Neural crest cell (in vitro differentiated cells): ENCODE measurements at places on chromosomes 2 and 18.

DNA sequence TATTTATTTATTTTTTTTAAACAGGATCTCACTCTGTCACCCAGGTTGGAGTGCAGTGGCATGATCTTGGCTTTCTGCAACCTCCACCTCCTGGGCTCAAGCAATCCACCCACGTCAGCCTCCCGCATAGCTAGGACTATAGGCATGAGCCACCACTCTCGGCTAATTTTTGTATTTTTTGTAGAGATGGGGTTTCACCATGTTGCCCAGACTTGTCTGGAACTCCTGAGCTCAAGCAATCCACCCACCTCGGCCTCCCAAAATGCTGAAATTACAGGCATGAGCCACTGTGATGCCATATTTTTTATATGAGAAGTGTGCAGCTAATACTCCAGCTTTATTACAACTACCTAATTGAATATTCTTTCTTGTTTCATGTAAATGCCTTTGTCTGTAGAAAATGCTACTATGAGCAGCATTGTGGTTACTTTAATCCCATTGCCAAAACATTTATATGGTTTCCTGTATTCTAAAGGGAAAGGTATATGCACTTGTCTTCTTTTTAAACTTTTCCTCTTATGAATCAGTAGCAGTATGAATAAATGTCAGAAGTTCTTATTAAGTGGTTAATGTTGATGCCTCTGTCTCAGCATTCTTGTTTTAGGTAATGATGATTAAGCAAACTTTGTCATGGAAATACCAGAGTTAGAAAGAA is 9.5 kb upstream of the BCL2L11 start:
- DNase-seq: no peak
- H3K27me3 ChIP-seq: peaks cover 26% of the 10 kb centered on the region
- no peak overlapping the region for H3K27ac ChIP-seq
- H3K36me3 ChIP-seq: no peaks in the 10 kb centered on the region
- H3K4me1 ChIP-seq: no peaks in the 10 kb centered on the region
- no peak overlapping the region for H3K4me3 ChIP-seq

- H3K36me3 ChIP-seq: no peaks in the 10 kb centered on the region
- no peak overlapping the region for H3K4me3 ChIP-seq
- no peaks in the 10 kb centered on the region for H3K27me3 ChIP-seq
- no peaks in the 10 kb centered on the region for H3K4me1 ChIP-seq
These were observed 149.1 kb upstream of the CELF4 start for GRCh38 chr18:37714691-37715090.

GRCh38 chr2:204177977-204178522 is 241.5 kb downstream of the ICOS start:
- H3K27me3 ChIP-seq: no peaks in the 10 kb centered on the region
- H3K4me3 ChIP-seq: no peak overlapping the region
- peaks cover 5% of the 10 kb centered on the region for H3K4me1 ChIP-seq
- no peaks in the 10 kb centered on the region for H3K36me3 ChIP-seq
- peak; percentile 24 for DNase-seq
- H3K27ac ChIP-seq: no peak overlapping the region

DNA sequence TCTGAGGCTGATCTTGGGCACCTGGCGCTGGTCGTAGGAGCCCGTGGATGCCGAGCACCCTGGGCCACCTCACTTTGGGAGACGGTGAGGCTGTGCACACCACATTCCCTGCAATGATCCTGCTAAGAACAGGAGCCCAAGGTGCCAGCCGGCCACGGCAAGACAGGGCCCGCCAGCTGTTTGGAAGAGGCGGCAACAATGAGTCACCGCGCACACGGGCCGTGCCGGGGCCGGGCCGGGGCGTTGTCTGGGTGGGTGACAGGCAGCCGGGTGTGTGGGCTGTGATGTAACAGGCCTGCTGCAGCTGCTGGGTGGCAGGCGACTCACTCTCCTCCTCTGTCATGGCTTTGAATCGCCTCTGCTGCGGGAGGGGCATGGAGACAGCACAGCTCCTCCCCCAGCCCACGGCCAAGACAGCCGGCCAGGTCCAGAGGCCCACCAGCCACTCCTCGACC is 49.7 kb upstream of the ODC1 start:
- no peaks in the 10 kb centered on the region for H3K36me3 ChIP-seq
- DNase-seq: no peak
- H3K4me3 ChIP-seq: no peak overlapping the region
- peaks cover 12% of the 10 kb centered on the region for H3K27me3 ChIP-seq

DNA sequence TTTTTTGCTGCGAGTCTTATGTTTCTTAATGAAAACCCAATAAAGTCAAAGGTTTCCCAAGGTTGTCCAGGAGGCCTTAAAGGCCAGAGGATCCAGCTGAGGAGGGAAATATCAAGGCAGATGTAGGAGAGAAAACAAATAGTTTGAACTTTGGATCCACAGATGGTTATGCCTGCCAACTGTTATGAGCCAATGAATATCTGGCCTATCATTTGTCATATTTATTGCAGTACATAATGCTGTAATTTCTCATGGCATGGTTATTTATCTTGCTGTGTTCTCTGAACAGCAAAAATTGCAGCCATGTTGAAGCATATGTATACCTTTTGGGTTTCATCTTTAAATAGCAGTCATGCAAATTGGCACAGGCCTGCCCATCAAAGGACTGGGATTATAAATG is 38.2 kb upstream of the CAVIN2 start:
- no peaks in the 10 kb centered on the region for H3K27me3 ChIP-seq
- peaks cover 2% of the 10 kb centered on the region for H3K36me3 ChIP-seq
- no peaks in the 10 kb centered on the region for H3K4me1 ChIP-seq
- H3K4me3 ChIP-seq: no peak overlapping the region
- H3K27ac ChIP-seq: no peak overlapping the region
- no peak for DNase-seq

DNA sequence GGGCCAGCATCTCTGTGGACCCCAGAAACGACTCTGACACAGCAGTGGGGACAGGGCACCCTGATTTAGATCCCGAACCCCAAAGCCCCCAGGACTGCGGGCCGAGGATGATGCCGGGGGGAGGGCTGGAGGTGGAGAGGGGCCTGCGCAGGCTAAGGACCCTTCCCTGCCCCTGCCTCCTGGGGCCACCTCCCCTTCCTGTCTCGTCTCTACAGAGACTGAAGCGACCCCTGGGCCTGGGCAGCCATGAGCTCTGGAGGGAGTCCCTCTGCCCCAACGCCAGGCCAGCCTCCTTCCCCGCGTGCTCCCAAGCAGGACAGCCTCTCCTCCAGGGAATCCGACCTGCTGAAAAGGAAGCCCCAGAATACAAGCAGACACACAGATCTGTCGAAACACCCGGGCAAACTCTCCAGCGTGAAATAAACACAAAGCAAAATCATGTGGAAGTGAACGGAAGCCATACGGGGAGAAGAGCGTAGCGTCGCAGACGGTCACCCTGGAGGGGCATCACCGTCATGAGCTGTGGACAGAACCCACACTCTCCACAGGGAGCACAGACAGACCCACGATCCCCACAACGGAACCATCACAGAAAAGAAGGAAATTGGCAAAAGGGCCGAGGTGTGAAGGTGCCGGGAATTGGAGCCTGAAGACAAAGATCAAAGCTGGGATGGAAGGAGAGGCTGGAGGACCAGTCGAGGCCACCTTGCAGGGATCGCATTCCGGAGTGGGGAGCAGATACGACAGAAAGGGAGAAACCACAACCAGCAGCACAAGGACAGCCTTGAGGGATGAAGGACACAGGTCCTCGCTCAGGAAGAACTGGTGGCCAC is 51.0 kb upstream of the CTDP1 start:
- H3K4me1 ChIP-seq: peaks cover 7% of the 10 kb centered on the region
- H3K27me3 ChIP-seq: no peaks in the 10 kb centered on the region
- no peak overlapping the region for H3K27ac ChIP-seq
- no peaks in the 10 kb centered on the region for H3K36me3 ChIP-seq

- H3K4me3 ChIP-seq: no peak overlapping the region
- peaks cover 3% of the 10 kb centered on the region for H3K27me3 ChIP-seq
- no peak for DNase-seq
These were observed 499.7 kb downstream of the BCL11A start for GRCh38 chr2:60053791-60054190.

DNA sequence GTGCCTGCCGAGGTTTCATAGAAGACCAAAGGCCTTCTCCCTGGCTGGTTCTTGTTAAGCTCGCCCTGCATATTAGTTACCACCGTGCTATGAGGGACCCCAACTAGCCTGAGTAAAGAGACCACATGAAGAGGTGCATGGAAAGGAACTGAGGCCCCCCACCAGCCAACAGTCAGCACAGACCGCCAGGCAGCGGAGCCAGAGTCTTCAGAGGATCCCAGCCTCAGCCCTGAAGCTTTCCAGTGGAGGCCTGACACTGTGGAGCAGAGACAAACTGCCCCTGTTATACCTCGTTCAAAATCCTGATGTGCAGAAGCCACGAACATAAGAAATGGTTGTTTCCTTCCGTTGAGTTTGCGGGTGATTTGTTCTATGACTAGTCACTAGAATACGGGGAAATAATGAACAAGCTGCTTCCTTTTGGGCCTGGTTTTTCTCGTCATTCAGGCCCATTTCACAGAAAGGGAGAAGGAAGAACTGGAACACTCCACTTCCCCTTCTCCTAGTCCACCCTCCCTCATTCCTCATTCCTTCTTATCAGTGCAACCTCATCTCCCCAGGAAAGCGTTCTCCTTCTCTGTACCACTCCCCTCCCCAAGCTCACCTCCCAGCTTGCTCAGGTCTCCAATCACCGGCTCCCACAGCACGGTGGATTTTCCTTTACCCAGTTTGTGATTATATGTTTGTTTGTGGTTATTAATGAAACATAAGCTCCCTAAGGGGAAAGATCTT is 3.0 kb upstream of the GLI2 start:
- peaks cover 28% of the 10 kb centered on the region for H3K4me1 ChIP-seq
- no peak overlapping the region for H3K27ac ChIP-seq
- H3K4me3 ChIP-seq: peak overlapping the region; percentile 82
- DNase-seq: no peak

- H3K27me3 ChIP-seq: no peaks in the 10 kb centered on the region
- H3K27ac ChIP-seq: peak overlapping the region; percentile 62
- H3K36me3 ChIP-seq: no peaks in the 10 kb centered on the region
- peaks cover 3% of the 10 kb centered on the region for H3K4me1 ChIP-seq
These were observed 51.8 kb downstream of the STK25 start for GRCh38 chr2:241456546-241456945.

DNA sequence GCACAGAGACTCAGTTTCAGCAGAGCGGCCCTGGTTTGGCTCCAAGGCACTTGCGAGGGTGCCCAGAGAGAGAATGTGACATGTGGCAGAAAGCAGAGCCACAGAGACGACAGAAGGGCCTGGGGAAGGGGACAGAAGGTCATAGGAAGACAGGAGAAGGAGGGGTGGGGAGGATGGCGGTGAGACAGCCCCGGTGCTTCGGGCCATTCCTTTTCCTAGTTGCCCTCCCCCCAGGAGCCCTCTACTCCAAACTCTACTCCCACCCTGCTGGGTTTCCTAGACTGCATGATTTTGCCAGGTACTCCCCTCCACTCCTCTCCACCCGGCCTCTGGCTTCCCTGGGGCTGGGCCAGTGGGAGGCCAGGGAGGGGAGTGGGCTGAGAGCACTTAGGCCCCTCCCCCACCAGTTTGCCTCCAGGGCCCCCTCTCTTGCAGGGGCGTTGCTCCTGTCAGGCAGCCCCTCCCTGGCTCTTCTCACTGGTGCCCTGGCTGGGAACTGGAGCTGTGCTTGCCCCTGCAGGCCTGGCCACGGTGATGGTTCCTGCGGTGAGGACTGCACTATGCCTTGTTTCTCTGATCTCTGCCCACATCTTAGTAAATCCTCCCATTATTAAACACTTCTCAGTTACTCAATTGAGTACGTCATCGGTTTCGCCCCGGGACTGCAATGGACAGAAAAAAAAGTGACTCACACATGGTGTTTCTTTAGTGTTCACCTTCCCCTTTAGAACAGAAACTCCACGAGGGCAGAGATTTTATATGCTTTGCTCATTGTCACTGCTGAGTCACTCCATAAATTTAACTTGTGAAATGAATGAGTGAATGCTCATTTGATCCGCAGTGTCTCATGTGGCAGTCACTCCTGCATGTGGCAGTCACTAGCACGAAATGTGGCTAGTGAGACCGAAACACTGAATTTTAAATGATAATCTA is 58.7 kb upstream of the SP3 start:
- no peak overlapping the region for H3K4me3 ChIP-seq
- no peaks in the 10 kb centered on the region for H3K36me3 ChIP-seq
- H3K4me1 ChIP-seq: peaks cover 34% of the 10 kb centered on the region
- DNase-seq: peak; percentile 20
- H3K27me3 ChIP-seq: no peaks in the 10 kb centered on the region
- H3K27ac ChIP-seq: peak overlapping the region; percentile 92

DNA sequence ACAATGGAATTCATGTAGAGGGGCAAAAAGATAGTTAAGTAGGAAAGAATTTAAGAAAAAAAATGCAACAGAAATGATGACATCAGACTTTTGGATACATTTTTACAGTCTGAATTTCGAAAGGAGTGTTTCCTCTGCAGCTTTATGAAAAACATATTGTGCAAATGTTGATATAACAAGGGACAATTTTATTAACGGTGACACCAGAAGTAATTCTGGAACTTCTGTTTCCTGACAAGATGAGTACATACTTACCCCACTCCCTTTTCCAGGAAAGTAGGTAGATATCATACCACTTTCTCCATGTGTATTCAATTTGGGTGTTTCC is 369.6 kb downstream of the FBXO15 start:
- H3K27ac ChIP-seq: no peak overlapping the region
- no peaks in the 10 kb centered on the region for H3K36me3 ChIP-seq
- DNase-seq: no peak
- H3K4me3 ChIP-seq: no peak overlapping the region
- H3K4me1 ChIP-seq: no peaks in the 10 kb centered on the region

GRCh38 chr2:85868822-85869221 is 20.0 kb downstream of the ST3GAL5 start:
- DNase-seq: no peak
- no peaks in the 10 kb centered on the region for H3K36me3 ChIP-seq
- peaks cover 15% of the 10 kb centered on the region for H3K4me1 ChIP-seq
- no peaks in the 10 kb centered on the region for H3K27me3 ChIP-seq
- no peak overlapping the region for H3K27ac ChIP-seq
- H3K4me3 ChIP-seq: no peak overlapping the region
